Stimulated activated CD8-positive, alpha-beta memory T cell treated with anti-CD3 and anti-CD28 coated beads, Interleukin-4, amount 100 ng/mL, for 48 hours (primary cell): ENCODE measurements at places on chromosomes 6 and 20.
A peak's percentile ranks its signal among the peaks of the same experiment; 100 is the strongest.

GRCh38 chr6:22613051-22613450 lies 43.7 kb downstream of the HDGFL1 start:
- no peak for DNase-seq

GRCh38 chr6:68958327-68958726 lies 323.2 kb downstream of the ADGRB3 start:
- no peak for DNase-seq

GRCh38 chr6:5854899-5855298 lies 151.8 kb downstream of the NRN1 start:
- no peak for DNase-seq

- no peak for DNase-seq
These were observed 17.4 kb downstream of the CHRNA4 start for GRCh38 chr20:63343460-63344445.

GRCh38 chr20:24489193-24489592 lies 19.8 kb downstream of the SYNDIG1 start:
- no peak for DNase-seq

GRCh38 chr6:154591234-154591633 lies 80.7 kb upstream of the CNKSR3 start:
- DNase-seq: no peak

- DNase-seq: peak; percentile 52
These were observed at the start of gene SH3BGRL2 for GRCh38 chr6:79630883-79631692. SH3BGRL2 (plus strand) TSS chr6:79631329; CDS start chr6:79631462, 133 bp downstream.

GRCh38 chr6:81767163-81767891 lies 14.8 kb upstream of the TENT5A start:
- no peak for DNase-seq

- DNase-seq: no peak
These were observed 68.8 kb downstream of the GJA1 start for GRCh38 chr6:121504227-121504626.

- no peak for DNase-seq
These were observed 4.1 kb downstream of the SLC17A9 start for GRCh38 chr20:62956387-62957135.

DNA sequence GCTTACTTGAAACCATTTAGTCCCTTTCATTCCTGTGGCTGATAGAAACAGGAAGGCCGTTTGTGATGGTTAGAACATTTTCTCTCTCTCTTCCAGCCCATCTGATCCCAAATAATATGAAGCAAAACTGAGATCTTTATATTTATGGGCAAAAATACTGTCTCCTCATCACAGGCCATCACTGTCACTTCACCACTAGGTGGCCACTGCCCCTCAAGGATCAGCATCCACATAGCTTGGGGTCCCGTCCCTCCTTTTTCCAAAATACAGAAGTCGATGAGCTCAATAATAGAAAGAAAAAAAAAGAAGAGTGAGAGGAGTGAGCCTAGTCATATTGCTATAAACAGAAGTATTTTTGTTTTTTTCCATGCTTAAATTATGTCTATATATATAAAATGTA lies 46.4 kb upstream of the LAMP5 start:
- no peak for DNase-seq

GRCh38 chr6:73901311-73901710 lies 205.3 kb downstream of the CD109 start:
- no peak for DNase-seq

GRCh38 chr6:115363379-115363778 lies 697.3 kb downstream of the FRK start:
- DNase-seq: no peak

DNA sequence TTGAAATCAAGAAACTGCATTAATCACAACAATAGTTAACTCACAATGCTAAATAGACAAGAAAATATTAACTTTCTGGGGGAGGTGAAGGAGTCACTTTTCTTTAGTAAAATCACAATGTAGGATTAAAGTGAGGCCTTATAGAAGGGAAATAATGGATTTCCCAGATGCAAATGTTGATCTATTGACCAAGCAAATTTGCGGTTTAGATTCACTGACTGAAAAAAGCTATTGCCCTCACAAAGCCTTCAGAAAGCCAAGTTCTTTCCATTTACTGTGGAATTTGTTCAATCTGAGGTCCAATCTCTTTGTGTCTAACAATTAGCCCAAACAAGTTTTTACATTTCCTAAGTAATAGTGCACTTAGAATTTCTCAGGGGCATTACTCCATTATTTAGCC lies 95.1 kb upstream of the PTCHD4 start:
- no peak for DNase-seq

GRCh38 chr6:169097381-169097959 lies 156.2 kb downstream of the THBS2 start:
- no peak for DNase-seq

GRCh38 chr20:22829356-22829755 lies 205.8 kb upstream of the SSTR4 start:
- DNase-seq: no peak

DNA sequence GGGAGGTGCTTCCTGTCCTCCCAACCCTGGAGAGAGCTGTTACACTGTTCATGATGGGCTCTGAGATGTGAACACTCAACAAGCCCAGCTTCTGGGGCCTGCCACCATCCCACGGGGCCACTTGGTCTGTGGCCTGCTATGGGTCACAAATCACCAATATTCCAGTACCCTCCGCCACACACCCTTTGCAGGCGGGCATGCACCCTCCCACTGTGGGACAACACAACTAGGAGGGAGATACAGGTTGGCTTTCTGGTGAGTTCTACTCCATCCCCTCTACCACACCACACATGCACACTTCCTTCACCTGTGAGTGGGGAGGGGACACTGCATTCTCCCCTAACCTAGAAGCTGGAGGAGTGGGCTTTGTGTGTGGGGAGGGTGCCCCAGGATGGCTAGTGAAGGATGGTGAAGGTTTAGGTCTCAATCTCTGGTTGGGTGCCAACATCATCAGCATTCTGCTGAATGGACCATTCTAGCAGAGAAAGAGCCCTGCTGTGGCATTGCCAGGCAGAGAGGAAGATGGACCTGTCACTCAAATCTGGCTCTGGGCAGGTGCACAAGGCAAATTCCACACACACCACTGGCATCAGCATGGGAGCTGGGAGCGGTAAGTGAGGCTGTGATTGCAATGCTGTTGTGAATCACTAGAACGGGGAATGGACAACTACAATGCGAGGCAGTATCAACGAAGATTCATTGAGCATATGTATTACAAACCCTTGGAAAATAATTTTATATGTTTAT lies 175.1 kb downstream of the THBS2 start:
- DNase-seq: no peak

DNA sequence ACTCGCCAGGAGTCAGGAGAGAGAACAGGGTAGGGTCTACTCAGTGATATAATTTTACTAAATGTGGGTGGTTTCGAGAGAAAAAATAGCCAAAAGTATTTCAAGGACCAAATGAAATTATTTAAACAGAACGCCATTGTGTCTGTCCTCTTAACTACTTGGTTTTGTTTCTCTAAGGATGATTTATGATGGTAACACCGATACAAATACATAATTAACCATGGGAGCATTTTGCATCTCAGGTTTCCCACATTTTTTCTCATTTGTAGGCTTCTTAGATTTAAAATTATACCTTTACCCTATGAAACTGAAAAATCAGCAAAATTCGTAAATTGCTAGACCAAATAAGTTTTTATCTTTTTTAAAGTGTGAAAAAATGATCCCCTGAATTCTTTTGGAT lies 188.2 kb downstream of the ZFP64 start:
- DNase-seq: no peak

DNA sequence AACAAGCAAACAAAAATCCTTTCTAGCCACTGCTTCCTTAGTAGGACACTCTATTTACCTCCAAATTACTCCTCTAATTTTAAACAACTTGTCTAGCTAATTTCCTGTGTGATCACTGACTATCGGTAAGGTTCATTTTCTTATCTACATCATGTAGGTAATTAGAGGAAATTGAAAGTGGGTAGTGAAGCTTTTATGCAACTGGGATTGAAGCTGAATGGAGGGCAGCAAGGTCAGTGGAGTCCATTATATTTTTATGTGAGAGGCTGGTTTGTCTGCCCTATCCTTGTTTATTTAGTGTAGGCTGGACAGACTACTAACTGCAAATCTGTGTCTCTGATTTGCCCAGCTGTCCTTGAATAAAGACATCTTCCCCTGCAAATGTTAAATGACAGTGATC lies 88.5 kb upstream of the SIM1 start:
- DNase-seq: no peak

DNA sequence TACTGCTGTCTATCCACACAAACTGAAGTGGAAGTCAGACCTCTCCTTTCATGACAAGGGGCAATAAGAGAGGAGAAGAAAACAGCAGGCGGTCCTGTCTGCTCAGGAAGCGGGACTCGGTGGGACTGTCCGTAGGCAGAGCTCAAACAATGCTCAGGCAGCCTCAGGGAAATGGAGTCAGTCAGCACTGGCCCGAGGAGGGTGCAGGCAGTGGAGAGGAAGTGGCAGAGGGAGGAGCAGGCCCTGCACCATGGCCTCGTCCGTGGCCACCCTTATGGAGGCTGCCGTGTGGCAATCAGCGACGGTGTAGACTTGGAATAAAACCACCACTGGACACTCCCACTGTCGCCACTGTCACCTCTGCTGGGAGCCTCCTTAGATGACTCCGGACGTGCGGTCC lies 19.6 kb downstream of the FOXC1 start:
- DNase-seq: no peak

- DNase-seq: no peak
These were observed 152.3 kb upstream of the OLIG3 start for GRCh38 chr6:137646484-137646883.

- no peak for DNase-seq
These were observed 118.5 kb upstream of the CDH4 start for GRCh38 chr20:61133611-61134010.

GRCh38 chr6:14274546-14275492 lies 157.2 kb downstream of the CD83 start:
- no peak for DNase-seq

- DNase-seq: no peak
These were observed 341.7 kb downstream of the PRL start for GRCh38 chr6:21955053-21955595.

- DNase-seq: no peak
These were observed 6.8 kb upstream of the MRPS10 start for GRCh38 chr6:42224222-42225028.

DNA sequence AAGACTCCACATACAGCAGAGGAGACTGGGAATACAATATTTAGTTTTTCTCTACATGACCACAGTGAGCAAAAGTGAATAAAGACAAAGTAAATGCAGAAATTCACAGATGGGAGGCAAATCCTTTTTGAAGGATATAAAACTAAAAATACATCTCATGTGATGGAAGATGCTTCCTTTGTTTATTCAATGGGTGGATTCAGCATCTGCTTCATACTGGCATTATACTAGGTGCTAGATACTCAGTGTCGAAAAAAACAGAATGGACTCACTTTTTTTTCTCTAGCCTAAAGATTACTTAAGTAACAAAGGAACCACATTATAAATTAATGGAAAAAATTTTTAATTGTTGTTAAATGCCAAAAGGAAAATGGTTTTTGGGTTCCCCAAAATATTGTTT lies 216.2 kb downstream of the TRDN start:
- DNase-seq: no peak

DNA sequence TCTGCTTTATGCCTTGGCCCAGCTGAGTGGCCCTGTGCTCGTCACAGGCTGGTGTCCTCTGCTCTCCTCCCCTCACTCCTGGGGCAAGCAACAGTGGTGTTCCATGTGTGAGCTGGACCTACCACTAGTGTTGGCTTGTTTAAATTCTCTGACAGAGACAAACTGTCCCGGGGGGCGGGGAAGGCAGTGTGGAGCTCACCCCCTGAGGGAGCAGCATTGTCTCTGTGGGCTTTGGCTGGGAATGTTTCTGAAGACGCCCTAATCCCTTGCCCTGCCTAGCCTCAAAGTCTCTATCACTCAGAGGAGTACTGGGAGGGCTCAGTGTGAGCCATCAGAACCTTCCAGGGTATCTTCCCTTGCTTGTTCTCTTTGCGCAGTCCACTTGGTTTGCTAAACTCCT lies 5.2 kb upstream of the VEGFA start:
- no peak for DNase-seq

DNA sequence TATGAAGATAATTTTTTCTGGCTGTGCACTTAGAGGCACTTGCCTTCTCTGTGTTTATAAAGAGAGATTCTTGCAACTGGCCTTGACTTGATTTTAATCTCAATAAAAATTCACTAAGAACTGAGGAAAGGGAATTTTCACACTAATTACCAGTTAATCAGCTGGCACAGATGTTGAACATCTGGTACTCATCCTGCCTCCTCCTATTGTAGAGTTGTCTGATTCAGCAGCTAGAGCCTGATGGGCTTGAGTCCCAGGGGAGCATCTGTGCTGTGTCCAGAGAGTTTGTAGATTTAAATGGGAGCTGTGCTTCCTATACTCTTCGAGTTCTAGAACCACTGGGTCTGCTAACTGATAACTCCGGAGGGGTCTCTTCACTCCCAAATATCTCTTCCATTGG lies 284.4 kb upstream of the RNF24 start:
- DNase-seq: no peak

DNA sequence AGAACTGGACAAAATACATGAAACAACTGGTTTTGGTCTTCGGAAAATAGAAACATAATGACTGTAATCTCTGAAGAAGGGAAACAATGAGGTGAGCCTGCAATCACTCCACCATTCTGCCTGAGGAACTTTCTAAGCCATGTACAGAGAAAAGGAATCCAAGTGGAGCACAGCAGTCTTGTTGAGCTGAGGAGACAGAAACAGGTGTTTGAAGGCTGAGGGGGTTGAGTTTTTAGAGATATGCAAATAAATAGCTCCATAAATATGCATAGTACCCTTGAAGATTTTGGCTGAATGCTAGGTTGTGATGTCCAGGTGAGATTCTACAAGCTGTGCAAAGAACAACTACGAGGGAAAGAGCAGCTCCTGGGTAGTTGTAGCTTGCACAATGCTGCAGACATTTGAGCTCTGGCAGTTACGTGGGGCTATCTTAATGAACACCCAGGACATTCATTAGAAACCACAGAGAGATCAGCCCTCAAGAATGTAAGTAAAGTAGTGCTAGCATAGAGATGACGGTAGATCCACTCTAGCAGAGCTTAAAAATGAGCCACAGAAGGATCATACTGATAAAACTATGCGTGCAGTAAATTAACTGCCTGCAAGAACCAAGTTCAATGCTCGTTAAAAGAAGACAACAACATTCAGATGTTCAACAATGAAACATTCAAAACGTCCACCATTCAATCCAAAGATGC lies 24.3 kb downstream of the TUBB2B start:
- no peak for DNase-seq

- no peak for DNase-seq
These were observed 120.0 kb downstream of the GRM4 start for GRCh38 chr6:34025861-34026260.

- DNase-seq: no peak
These were observed 124.8 kb downstream of the AHI1 start for GRCh38 chr6:135372758-135373157.

DNA sequence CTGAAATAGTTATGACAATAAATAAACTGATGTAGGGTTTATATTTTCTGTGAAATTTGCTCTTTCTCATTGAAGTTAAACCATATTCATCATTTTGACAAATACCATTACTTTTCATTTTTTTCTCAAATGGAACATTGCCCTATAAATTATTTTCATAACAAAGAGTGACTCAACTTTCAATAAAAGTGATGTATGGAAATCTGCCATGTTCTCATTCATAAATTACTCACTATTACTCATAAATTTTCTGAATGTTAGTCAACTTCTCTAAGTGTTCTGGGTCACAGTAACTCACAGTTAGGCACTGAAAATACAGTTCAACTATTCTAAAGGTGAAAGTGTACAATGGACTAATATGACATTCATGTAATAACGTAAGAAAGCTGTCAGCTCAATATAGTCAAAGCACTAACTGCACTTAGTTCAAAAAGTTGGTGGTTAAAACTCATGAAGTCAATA lies 19.0 kb upstream of the STX11 start:
- no peak for DNase-seq

- no peak for DNase-seq
These were observed 3.0 kb downstream of the LAMA4 start for GRCh38 chr6:112251171-112251875.
